Fibroblast of lung (primary cell): ENCODE measurements at places on chromosomes 4 and X.

DNA sequence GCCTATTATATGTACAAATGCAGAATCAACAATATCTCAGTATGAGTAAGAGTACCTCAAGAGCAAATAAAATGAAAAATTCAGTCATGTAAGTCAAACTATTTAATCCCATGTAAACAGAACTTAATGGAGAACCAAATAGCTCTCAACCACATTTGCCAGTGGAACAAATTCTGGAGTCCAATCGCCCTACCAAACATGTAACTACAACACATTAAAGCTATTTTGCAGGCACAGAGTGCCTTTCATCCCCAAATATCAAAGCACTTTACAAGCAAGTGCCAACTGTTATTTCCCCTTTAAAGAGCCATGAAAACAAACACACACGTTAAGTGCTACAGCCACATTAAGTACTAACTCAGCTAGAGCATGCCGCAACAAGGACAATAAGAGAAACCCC is 51.3 kb downstream of the PCDH19 start:
- DNase-seq, result no peak

- no peak for DNase-seq
Observed at GRCh38 chrX:41732260-41732659, 8.3 kb downstream of the GPR82 start.

- DNase-seq, result peak; percentile 82
Observed at GRCh38 chr4:96103086-96103485, 263.2 kb downstream of the PDHA2 start.

GRCh38 chr4:7160439-7160838 is 31.9 kb upstream of the SORCS2 start:
- no peak for DNase-seq

DNA sequence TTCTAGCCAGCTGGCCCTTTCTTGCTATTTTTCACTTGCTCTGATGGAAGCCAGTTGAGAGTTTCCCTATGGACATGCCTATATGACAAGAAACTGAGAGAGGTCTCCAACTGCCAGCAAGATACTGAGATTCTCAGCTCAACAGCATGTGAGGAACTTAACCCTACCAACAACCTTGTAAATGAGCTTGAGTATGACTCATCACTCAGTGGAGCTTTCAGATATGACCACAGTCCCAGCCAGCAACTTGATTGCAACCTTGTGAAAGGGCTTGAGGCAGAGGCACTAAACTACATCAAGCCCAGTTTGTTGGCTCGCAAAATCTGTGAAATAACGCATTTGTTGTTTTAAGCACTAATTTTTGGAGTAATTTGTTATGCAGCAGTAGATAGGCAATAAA is 175.8 kb downstream of the COMMD8 start:
- peak; percentile 91 for DNase-seq

GRCh38 chr4:113837397-113837796 is 75.9 kb upstream of the CAMK2D start:
- DNase-seq, result peak; percentile 91

DNA sequence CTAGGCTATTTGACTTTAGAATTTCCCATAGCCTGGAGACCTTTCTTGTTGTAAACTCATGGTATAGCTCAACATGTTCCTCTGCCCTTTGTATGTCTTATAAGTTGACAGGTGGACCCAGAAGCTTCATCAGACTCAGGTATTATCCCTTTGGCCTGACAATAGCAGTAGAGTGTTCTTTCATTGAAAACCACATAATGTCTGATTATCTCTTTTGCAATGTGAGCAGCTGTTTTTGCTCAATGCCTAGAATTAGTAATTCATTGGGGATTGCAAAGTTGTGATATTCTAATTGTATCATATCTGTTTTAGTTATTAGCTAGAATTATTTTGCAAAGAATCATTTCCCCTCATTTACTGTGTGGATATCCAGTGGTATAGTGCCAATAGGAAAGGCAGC is 27.5 kb downstream of the TBC1D19 start:
- DNase-seq, result no peak

DNA sequence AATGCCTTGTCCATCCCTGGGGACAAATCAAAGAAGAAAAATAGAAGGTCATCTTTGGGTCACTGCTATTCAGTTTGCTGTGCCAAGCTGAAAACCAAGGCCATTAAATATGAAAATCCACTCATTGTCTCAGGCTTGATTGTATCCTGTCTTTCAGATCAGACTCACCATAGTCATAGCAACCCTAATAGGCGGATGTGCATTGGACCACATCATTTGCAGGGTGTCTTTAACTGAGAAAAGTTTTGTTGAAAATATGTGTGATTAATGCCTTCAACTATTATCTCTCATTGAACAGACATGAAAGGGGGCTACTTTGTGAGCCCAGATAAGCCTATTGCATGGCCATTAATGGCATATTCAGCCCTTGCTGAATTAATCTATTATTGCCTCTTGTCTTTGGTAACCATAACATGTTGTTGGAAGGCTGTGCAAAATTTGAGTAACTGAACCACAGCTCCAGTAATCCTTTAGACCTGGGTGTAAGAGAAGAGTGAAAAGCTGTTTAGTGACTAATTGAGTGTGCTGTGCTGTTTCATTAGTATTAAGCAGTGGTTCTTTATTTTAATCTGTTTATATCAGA is 453.6 kb upstream of the EPHA5 start:
- DNase-seq, result no peak

DNA sequence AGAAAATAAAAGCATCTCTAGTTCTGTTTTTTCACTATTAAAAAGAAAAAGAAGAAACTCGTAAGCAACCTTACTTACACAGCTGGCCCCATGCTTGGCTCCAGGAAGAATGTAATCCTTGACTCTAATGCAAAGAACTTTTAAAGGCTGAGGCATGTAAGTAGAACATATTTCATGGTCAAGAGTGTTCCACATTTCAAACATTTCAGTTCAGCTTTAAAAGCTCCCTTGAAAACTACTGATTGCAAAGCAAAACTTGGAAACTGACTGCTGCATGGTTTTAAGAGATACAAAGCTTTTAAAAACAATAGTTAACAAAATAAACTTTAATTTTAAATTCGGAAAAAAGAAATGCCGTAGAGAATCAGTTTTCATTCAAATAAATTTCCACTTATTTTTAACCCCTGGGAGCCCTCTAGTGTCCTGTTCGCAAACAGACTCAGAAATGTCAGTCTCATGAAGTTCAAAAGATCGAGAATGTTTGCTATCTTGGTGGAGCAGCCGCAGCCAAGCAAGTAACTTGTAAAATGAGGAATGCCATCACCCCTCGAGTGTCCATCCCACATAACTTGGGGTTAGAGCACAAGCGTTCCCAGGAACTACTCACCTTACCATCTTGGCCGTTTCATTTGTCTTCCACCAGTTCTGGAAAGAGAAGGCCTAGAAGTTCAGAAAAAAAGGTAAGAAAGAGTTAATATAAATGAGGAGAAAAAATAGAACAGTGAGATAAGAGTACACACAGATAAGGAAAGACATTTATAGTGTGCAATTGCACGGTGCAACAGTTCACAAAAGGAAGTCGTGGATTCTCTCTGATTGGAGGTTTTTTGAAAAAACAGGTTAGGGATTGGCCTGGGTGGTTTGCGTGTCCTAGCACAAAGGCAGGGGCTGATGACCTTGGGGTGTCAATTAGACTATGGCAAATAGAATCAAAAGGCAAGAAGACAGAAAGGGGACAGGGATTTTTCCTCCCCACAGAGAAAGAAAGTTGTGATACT is at the start of gene GASK1B:
GASK1B (minus strand) TSS at position 765 of the 998 bp plus-strand sequence. CDS start 1,650 bp downstream, outside the sequence.
- peak; percentile 86 for DNase-seq

GRCh38 chr4:75685546-75686189 is 12.5 kb upstream of the G3BP2 start:
- no peak for DNase-seq

DNA sequence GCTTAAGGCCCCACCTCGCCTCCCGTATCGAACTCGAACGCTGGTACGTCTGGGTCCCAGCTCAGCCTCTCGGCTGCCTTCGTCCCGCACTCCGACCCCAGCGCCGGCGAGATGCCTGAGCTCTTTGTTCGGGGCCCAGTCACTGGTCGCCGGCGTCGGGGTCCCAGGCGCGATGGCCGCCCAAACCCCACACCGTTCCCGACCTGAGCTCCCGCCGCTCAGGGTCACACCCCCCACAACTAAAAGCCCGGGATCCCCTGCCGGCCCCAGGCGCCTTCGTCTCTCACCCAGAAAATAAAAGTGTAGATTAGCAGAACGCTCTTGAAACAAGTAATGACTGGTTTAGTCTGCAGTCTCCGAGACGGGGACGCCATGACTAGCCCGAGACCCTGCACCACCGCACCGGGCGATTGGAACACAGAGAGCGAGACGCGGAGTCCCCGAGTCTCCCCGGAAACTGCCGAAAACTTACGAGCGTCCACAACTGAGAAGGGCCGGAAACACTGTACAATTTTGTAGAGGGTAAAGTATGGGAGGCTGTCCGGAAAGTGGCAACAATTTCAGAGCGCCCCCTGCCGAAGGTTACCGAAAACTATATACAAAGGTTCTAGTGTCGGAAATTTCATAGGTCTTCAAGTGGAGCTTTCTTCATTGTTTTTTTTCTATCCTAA is at the start of gene TSPAN6:
TSPAN6 (minus strand) TSS at position 486 of the 671 bp plus-strand sequence; CDS start at position 374, 112 bp downstream.
- DNase-seq, result peak; percentile 80

DNA sequence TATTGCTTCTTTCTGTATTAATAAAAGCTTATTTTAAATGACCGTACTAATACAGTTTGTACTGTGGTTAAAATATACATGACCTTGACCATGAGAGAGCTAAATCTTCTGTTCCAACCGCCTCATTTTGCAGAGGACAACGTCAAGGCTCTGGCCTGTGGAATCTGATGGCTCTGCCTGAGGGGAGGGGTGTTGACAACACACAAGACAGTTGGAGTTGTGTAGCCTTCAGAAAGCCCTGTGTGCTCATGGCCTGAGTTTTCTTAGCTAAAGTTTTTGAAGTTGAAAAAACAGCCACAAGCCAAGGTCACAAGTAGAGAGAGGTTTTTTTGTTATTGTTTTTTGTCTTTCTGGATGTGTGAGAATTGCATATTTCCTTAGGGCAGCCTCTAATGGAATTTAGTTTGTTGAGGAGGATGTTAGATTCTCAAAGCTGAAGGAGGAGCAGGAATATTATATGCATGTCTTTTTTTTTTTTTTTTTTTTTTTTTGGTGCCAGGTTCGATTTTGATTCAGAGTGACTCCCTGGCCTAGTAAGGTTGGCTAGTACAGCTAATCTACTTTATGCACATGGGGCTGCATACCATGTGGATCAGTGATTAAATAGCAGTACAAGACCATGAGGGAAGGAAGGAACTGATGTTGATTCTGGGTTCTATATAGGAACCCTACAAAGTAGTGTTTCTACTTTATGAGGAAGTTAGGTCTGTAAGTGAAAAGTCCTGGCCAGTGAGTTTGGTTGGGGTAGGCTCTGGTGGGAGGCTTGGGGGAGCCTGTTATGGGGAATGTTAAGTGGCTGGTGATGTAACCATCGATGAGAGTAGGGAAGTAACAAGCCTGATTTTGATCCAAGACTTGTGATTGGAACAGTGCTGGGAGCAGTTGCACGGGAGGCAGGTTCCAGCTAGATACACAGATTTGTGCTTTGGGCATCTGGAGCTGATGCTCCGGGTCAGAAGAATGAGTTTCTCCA is 20.3 kb downstream of the SMS start:
- peak; percentile 35 for DNase-seq

DNA sequence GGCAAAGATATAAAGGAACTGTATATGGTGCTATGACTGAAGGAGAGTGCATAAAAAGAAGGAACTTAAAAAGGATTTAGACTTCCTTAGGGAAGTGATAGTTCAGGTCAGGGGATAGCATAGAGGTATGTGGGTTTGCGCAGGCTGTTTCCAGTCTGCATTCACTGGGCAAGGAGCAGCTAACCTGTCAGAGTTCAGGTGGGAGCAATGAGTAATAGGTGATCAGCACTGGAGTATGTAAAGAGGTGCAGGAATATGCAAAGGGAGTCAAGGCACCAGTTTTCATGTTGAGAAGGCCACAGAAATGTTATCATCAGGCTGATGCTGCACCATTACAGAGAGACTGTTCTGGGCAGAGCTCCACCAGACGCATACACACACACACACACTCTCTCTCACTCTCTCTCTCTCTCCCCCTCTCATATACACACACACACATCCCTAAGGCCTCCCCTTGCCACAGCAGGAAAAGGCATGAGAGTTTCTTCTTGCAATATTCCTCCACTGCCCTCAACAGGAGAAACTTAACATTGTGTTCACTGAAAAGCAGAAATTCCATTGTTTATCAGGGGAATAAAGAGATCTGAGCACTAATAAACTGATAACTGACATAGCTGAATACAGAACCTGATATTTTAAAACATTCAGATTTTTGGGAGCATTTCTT is 256.4 kb upstream of the GRID2 start:
- peak; percentile 51 for DNase-seq
